Activated T-cell treated with anti-CD3 and anti-CD28 coated beads, Interleukin-2, amount 50 U/mL, for 4 hours (primary cell): ENCODE measurements at places on chromosomes 16 and 17. TPM values are rescaled to one million over a fixed set of nuclear protein-coding genes. Genes with fewer than 3 reads are reported as not detected.

DNA sequence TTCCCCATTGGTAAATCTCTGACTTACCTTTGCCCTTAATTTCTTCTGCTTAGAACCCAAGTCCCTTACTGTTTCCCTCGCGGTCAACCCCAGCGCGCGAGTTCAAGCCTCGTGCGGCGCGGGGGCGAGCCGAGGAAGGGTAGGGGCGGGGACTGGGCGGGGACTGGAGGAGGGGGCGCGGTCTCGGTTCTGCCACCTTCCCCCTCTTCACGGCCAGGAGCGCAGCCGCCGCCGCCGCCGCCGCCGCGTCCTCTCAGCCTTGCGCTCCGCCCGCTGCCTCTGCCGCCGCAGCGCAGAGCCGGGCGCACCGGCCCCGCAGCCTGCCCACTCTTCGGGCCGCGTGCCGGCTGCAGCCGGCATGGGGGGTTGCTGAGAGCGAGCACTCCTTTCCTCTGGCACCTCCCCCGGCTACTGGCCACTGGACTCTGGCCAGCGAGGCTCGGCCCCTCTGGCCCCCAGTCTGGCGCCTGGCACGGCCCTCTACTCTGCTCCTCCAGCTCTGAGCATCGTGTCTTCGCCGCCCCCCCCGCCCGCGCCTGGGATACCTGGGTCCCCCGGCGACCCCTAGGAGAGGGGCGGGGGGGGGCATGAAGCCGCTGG, at the start of gene RAPGEFL1:
TSS of gene RAPGEFL1 (plus strand) at position 196 of the 600 bp plus-strand sequence. CDS start at position 588, 392 bp downstream.
- DNase-seq: peak; percentile 85

DNA sequence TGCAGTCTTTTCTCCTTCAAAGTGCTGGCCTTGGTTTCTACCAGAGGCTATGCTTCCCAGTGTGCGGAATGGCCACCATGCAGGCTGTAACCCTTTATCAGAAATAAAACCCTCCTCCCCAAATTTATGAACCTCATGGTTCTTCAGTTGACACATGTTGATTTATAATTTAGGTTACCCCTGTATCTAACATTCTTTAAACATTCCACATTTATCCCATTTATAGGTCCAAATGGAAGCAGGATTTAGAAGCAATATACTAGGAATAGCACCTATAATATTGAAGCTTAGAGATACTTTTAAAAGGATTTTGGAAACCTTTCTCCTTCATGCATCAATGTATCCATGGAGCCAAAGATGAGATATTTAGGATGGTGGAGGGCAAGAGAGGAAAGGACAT, 438.8 kb upstream of the C16orf82 start:
- DNase-seq: no peak

The HP gene
- 8.2 TPM for total RNA-seq

DNA sequence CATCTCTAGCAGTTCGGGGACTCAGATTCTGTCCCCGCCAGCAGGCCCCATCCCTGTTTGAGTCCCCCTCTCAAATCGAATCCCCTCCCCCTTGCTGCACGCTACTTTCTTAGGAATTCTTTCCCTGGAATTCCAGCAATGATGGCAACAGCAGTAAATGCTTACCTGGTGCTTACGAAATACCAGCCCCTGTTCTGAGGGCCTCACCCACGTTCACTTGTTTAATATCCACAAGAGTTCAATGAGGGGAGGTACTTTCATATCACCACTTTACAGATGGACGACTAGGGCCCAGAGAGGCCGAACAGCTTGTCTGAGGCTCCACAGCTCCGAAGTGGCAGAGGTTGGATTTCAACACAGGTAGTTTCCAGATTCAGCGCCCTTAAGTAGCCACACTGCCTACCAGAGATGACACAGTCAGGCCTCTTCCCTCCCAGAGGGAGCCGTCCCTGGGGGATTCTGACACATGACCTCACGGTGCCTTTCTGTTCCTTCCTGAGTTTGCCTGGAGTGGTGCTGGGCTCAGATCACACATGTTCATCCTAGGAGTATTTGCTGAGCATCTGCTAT, 120.7 kb upstream of the GSE1 start:
- no peak for DNase-seq

GRCh38 chr16:20359997-20360396, 7.5 kb upstream of the UMOD start:
- no peak for DNase-seq

- no peak for DNase-seq
Observed at GRCh38 chr17:65679165-65679845, 117.9 kb upstream of the AXIN2 start.

DNA sequence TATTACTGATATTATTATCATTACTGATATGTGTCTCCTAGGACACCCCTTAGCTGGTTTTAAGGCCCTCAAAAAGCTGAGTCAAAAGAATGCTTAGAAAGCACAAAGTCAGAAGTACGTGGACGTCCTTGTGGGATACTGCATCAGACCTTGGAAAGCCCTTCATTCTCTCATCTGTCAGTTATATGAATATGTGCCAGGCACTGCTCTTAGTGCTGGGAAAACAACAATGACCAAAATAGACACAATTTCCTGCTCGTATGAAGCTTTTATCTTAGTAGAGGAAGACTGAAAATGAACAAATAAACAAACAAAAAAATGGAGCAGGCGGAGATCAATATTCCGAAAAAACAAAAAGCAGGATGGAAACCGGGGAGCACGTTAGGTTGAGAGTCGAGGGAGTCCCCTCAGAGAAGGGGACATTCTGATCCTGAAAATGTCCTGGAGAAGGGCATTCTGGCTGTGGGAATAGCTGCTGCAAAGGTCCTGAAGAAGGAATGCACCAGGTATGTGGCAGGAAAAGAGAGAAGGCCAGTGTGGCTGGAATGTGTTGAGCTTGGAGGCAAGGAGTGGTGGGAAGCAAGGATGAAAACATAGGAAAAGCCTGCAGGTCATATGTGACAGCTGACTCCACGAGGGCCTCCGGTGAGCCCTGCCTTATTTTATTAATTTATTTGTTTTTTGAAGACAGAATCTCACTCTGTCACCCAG, 15.5 kb upstream of the TMEM94 start:
- DNase-seq: no peak

DNA sequence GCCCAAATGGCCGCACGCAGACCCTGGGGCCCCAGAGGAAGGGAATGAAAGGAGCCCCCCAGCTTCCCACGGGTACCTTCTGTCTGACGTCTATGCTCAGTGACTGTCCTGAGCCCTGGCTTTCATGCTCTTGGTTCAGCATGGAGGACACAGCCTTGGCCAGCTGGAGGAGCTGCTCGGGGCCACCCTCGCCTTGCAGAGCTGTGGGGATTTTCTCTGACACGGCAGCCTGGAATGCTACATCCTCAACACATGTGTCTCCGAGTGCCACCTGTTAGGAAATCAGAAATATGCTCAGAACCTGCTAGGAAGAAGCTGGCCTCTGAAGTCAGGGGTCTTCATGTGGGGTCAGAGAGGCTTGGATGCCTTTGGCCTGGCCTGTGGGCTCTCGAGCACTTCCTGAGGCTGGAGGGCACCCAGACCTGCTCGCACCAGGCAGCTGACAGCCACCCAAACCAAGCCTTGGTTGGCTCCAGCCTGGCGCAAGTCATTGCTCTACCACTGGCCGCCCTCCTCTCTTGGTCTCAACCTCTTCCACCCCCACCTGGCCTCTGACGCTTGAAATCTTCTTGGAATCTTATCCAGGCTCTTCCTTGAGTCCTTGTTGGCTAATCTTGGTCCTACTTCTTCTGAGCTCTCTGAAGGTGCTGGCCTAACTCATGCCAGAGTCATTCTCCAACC, 63.7 kb upstream of the BCO1 start:
- DNase-seq: no peak

- no peak for DNase-seq
Observed at GRCh38 chr17:54969658-54970572, 1.4 kb downstream of the STXBP4 start.

DNA sequence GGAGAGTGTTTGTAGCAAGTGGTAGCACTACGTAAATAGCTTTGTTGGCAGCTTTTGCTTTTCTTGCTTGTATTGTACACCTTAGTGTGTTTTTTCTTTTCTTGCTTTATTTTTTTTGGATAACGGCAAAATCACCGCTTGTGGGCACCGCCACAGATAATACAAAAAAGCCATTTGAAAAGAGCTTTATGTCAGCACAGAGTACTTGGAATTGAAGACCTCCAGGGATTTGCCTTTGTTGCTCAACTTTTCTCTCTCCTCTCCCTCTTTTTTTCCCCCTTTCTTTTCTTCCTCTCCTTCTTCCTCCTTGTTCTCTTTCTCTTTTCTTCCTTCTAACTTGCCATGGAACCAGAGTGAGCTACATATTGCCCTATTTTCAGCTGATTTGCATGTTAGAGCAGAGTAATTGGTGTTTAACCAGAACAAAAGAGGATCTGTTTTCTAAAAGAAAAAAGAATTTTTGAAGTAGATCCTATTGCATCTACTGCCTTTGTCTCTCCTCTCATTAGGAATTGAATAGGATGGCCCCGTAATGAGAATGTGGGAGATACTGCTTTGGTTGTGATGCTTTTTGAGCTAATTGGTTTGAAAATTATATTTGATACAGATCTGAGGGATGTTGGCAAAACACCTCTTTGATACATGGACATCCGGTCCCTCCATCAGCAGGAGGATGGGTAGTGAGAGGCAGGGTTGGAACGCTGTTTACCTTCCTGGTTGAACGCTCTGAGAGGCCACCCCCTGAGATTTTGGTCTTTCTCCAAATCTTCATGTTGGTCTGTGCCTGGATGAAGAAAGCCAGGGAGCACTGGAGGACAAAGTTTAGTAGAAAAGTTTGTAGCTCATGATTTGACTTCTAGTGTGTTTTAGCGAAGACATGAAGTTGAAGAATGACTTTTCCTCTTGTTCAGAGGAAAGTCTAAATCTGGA, 85.6 kb downstream of the MSI2 start:
- DNase-seq: no peak

The MMP28 gene
- total RNA-seq: 0.23 TPM

GRCh38 chr16:4402439-4403132, 13.8 kb downstream of the CORO7 start:
- peak; percentile 72 for DNase-seq

The VAT1L gene
- total RNA-seq: 0.22 TPM

DNA sequence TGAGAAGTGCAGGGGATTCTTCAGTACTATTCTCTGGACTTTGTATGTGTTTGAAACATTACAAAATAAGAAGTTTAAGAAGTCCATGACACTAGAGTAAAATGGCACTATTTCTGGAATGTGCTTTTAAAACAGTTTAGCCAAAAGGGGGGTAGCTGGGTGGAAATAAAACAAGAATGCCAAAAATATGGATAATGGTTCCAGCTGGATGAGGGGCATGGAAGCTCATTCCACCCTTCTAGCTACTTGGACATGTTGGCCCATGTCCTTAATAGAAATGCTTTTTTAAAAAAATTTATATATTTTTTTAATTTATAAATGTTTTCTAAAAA, 13.1 kb downstream of the ZC3H7A start:
- DNase-seq: no peak

The CLEC10A gene
- total RNA-seq: not detected

DNA sequence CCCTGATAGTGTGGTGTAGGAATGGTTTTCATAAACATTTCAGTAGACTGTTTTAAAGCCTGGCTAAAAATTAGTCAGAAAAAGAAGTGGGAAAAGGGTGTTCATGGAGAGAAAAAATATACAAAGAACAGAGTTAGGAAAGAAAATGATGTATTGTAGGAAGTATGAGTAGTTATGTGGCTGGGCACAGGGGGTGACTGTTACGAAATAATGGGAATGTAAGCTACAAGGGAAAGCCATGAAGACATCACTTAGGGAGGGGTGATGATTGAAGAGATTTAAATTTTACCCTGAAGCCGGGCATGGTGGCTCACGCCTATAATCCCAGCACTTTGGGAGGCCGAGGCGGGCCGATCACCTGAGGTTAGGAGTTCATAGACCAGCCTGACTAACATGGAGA, 55.3 kb downstream of the NUP88 start:
- DNase-seq: no peak

The CBX2 gene
- 2.6 TPM for total RNA-seq

DNA sequence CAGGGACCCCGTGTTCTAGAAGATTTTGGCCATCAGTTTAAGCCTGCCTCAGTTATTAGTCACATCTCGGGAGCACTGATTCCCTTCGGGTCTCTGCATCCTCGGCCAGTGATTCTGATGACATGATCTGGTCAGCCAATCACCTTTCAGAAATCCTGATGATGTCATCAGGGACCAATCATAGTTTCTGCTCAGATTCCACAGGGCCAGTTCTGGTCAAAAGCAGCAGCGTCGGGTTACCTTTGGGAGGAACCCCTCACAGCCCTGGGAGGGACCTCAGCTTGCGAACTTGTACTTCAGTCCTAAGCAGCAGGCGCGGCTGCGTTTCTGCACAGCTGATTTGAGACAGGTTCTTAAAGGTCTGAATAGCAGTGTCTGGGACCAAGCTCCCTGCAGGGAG, 13.9 kb downstream of the KDM8 start:
- DNase-seq: no peak

DNA sequence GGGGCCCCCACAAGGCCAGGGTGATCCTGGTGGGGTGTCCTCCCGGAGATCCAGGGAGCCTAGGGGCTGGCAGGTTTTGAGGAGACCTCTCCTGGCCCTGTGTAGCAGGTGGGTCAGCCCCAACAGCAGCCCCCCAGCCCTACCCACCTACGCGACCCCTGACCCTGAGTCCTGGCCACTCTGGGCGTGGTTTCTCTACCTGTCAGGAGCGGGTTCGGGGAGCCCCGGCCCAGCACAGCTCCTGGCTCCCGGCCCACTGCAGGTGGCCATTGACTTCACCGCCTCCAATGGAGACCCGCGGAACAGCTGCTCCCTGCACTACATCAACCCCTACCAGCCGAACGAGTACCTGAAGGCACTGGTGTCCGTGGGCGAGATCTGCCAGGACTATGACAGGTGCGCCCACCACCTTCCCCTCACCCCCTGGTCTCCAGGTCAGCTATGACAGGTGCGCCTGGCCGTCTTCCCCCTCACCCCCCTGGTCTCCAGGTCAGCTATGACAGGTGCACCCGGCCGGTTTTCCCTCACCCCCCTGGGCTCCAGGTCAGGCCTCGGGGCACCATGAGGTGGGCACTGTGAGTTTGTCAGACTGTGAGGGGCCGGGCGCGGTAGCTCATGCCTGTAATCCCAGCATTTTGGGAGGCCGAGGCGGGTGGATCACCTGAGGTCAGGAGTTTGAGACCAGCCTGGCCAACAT, 13.0 kb downstream of the CPNE7 start:
- DNase-seq: no peak

GRCh38 chr17:7846063-7846735, 8.7 kb upstream of the TMEM88 start:
- DNase-seq: no peak

- no peak for DNase-seq
Observed at GRCh38 chr16:10684511-10685151, 10.1 kb downstream of the TEKT5 start.

- no peak for DNase-seq
Observed at GRCh38 chr16:82043680-82044584, 8.9 kb downstream of the HSD17B2 start.

DNA sequence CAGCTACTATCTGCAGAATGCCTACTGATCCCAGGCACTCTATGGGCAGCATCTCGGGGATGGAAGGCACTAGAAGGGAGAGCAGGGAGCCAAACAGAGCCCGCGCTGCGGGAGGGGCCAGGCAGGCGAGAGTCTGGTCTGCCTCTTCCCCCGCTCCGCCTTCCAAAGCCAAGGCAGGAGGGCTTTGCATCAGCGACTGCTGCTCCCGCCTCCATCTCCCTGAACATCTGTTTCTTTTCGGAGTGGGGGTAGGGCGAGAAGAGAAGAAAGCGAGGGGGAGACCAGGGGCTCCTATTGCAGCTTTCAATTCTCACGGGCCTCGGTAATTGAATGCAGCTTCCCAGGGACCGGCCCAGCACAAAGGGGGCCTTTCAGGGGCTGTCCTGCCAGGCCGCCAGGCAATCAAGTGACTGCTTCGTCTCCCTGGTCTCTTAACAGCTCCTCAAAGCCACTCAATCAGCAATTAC, 31.4 kb upstream of the CDC42EP4 start:
- no peak for DNase-seq
